ENCODE measurements at places on chromosomes 16 and 17.
A peak's percentile ranks its signal among the peaks of the same experiment; 100 is the strongest.

DNA sequence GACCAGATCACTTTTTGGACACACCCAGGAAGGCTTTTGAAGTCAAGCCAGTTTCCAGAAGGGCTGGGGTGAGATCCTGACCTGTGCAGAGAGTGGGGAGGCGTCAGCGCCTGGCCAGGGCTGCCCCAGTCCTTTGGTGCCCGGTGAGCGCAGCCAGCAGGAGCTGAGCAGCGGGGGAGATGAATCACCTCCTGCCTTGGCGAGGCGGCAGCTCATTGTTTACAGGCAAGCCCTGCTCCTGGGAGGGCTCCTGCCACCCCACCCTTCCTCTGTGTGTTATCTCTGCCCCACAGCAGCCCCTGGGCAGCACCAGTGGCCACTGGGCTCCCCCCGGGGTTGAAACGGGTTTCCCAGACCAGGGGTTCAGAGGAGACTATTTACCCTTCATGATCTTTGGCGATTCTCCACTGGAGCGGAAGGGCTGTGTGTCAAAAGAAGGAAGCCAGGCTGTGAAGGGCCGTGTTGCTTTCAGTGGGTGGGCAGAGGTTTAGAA is 14.1 kb upstream of the ITGB4 start:
- peaks cover 27% of the 10 kb centered on the region for H3K36me3 ChIP-seq
- H3K4me3 ChIP-seq, result no peak overlapping the region
- DNase-seq, result no peak
- no peaks in the 10 kb centered on the region for H3K27me3 ChIP-seq
- peak overlapping the region; percentile 71 for H3K27ac ChIP-seq

GRCh38 chr16:51151961-51152663 is 1.0 kb upstream of the SALL1 start:
- H3K36me3 ChIP-seq, result no peaks in the 10 kb centered on the region
- H3K4me3 ChIP-seq, result no peak overlapping the region
- peaks cover 66% of the 10 kb centered on the region for H3K27me3 ChIP-seq
- no peak for DNase-seq

- H3K27ac ChIP-seq, result no peak overlapping the region
- peaks cover 6% of the 10 kb centered on the region for H3K36me3 ChIP-seq
- DNase-seq, result no peak
- H3K27me3 ChIP-seq, result peaks cover 40% of the 10 kb centered on the region
- peak overlapping the region; percentile 74 for H3K4me3 ChIP-seq
Measured at GRCh38 chr17:81345228-81346089, 49.8 kb upstream of the BAHCC1 start.

DNA sequence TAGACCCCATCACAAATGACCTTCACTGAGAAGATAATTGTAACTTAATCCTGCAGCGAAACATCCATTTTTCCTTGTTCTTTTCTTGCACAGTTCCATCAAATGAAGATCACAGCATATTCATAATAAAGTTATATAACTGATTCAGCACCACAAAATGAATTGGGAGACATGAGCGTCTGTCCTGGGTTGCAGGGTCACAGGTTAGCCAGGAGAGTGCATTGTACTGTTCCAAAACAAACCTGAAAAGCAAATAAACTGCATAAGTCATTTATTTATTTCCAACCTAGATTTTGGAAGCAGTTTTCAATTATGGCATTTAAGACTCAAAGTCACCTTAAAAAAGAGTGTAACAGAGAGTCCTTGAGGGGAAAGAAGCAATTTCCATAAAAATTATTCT is 18.6 kb upstream of the INTS2 start:
- H3K4me1 ChIP-seq, result no peaks in the 10 kb centered on the region
- no peaks in the 10 kb centered on the region for H3K27me3 ChIP-seq
- H3K36me3 ChIP-seq, result peaks cover 42% of the 10 kb centered on the region
- no peak overlapping the region for H3K4me3 ChIP-seq
- no peak for DNase-seq

- H3K4me3 ChIP-seq, result peak overlapping the region; percentile 65
- peaks cover 8% of the 10 kb centered on the region for H3K4me1 ChIP-seq
- peaks cover 10% of the 10 kb centered on the region for H3K27me3 ChIP-seq
- peak; percentile 55 for DNase-seq
Measured at GRCh38 chr17:32319548-32319905, 22.4 kb downstream of the C17orf75 start.

DNA sequence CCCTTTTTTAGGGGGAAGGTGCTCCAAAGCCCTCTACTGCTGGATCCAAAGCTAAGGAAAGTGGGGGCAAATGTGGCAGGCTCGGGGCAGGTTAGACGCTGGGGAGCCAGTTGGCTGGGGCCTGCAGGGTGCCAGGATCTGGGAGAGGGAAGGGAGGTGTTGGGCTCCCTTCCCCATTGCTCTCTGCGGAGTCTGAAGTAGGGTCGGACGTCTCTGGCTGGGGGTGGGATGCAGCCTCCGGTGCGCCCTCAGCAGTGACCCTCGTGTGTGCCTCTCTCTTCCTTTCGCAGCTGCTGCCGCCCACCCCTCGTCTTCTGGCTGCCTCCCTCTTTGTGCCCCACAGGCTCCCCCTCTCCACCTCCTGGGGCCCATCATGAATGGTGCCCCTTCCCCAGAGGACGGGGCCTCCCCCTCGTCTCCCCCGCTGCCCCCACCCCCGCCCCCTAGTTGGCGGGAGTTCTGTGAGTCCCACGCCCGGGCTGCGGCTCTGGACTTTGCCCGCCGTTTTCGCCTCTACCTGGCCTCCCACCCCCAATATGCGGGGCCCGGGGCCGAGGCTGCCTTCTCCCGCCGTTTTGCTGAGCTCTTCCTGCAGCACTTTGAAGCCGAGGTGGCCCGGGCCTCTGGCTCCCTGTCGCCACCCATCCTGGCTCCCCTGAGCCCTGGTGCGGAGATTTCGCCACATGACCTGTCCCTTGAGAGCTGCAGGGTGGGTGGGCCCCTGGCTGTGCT is 2.2 kb downstream of the SH2B1 start:
- H3K4me3 ChIP-seq, result no peak overlapping the region
- DNase-seq, result no peak
- H3K36me3 ChIP-seq, result peaks cover 42% of the 10 kb centered on the region
- H3K27me3 ChIP-seq, result no peaks in the 10 kb centered on the region

GRCh38 chr16:81745704-81746558 is 33.2 kb upstream of the PLCG2 start:
- H3K4me1 ChIP-seq, result peaks cover 10% of the 10 kb centered on the region
- H3K36me3 ChIP-seq, result no peaks in the 10 kb centered on the region
- H3K27me3 ChIP-seq, result no peaks in the 10 kb centered on the region
- peak; percentile 55 for DNase-seq
- H3K27ac ChIP-seq, result peak overlapping the region; percentile 78

GRCh38 chr16:30066761-30067583 is 1.4 kb downstream of the ALDOA start:
- H3K27ac ChIP-seq, result peak overlapping the region; percentile 98
- no peaks in the 10 kb centered on the region for H3K27me3 ChIP-seq
- H3K4me3 ChIP-seq, result peak overlapping the region; percentile 96
- peaks cover 39% of the 10 kb centered on the region for H3K4me1 ChIP-seq
- peaks cover 64% of the 10 kb centered on the region for H3K36me3 ChIP-seq
- DNase-seq, result no peak

- peaks cover 9% of the 10 kb centered on the region for H3K27me3 ChIP-seq
- no peak for DNase-seq
Measured at GRCh38 chr16:19437280-19437679, 19.6 kb downstream of the TMC5 start.

DNA sequence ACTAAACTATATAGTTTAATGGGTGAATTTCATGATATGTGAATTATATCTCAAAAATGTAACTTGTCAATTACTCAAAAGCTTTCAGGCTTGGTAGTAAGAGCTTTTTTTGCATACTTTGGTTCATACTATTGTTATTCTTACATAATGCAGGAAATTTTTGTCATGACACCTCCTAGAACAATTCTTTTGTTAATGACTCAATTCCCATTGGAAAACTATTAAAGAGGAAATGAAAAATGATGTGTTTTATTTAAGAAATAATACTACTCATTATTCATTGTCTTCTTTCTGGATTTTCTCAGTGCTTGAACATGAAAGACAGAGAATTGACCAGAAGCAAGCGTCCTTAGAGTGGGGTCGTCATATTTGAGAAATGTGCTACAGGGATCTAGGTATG is 196.4 kb upstream of the KCNJ16 start:
- no peaks in the 10 kb centered on the region for H3K4me1 ChIP-seq
- no peak overlapping the region for H3K4me3 ChIP-seq
- no peak overlapping the region for H3K27ac ChIP-seq
- no peak for DNase-seq
- no peaks in the 10 kb centered on the region for H3K36me3 ChIP-seq

DNA sequence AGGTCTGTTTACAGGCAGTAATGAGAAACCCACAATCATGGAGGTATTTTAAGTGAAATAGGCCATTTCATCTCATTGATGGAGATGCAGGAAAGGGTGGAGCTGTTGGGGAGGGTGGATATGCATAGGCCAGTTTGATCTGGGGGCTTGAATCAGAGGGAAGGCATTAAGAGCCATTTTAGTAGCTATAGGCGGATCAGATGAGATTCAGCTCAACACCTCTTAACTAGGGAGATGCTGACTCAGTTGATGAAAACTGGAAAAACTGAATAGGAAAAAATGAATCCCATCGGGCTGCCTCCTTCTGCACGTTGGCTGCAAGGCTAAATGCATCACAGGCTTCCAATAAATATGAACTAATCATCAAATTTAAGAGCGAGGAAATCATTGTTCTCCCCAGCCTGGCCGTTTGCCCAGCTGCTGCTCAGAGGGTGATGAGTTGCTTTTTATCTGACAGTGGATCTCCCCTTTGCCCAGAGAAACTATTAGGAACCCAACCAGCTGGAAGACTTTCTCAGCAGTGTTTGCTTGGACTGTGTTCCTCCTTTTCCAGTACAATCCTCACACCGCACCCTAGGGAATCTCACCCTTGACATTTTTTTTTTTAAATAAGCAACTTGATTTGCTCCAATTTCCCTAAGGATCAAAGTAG is 149.6 kb downstream of the SOX9 start:
- no peaks in the 10 kb centered on the region for H3K36me3 ChIP-seq
- H3K4me3 ChIP-seq, result no peak overlapping the region
- no peaks in the 10 kb centered on the region for H3K27me3 ChIP-seq
- no peaks in the 10 kb centered on the region for H3K4me1 ChIP-seq
- DNase-seq, result no peak

- H3K36me3 ChIP-seq, result no peaks in the 10 kb centered on the region
- no peak for DNase-seq
- peaks cover 24% of the 10 kb centered on the region for H3K27me3 ChIP-seq
- no peak overlapping the region for H3K4me3 ChIP-seq
- H3K27ac ChIP-seq, result no peak overlapping the region
Measured at GRCh38 chr16:54493061-54493460, 206.5 kb upstream of the IRX3 start.

DNA sequence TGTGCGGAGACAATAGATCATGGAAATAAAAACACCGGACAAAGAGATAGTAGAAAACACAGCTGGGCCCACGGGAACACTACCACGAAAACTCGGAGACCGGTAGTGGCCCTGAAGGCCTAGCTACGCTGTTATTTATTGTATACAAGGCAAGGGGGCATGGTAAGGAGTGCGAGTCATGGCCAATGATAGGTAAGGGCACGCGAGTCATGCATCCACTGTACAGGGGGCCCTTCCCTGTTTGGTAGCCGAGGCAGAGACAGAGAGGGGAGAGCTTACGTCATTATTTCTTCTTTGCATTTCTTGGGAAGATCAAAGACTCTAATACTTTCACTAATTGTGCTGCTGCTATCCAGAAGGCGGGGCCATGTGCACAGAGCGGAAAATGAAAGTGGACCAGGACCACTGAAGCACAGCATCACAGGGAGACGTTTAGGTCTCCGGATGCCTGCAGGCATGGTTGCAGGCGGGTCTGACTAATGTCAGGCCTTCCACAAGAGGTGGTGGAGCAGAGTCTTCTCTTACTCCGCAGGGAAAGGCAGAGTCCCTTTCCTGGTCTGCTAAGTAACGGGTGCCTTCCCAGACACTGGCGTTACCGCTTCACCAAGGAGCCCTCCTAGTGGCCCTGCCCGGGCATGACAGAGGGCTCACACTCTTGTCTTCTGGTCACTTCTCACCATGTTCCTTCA is 74.4 kb upstream of the ARL4D start:
- H3K4me3 ChIP-seq, result no peak overlapping the region
- DNase-seq, result no peak
- H3K4me1 ChIP-seq, result no peaks in the 10 kb centered on the region
- no peak overlapping the region for H3K27ac ChIP-seq

DNA sequence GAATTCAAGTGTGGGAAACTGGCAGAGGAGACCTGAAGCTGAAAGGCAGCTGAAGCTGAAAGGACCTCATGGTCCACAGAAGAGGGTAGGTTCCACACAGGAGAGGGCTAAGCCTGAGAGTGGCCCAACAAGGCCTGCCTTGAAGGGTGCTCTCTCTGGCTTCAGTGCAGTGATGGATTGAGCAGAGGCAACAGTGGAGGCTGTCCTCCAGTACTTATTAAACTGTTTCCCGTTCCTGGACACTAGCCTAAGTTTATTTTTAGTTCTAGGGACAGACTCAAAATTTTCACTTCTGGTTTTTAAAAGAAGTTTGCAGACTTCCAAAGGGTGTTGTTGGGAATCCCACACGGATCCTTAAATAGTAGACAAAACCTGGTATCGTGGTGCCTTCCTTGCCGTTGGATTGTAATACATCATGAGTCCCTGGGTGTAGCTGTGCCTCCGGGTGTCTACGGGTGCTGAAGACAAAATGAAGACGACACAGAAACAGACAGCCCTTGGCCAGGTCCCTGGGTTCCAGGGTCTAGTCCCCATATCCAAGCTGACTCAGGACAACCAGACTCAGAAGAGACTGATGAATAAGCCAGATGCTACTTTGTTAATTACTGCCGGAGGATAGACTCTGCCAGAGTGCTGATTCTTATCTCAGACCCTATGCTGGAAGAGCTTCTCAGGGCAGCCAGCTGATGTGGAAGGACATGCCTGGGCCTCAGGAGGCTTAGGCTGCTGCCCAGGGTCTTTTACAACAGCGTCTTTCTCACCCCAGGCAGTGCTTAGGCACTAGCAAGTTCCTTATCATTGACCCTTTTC is 7.1 kb upstream of the CMTM4 start:
- H3K36me3 ChIP-seq, result no peaks in the 10 kb centered on the region
- H3K27me3 ChIP-seq, result peaks cover 9% of the 10 kb centered on the region
- no peak for DNase-seq
- no peaks in the 10 kb centered on the region for H3K4me1 ChIP-seq

GRCh38 chr16:78155791-78156345 is 56.4 kb downstream of the WWOX start:
- H3K4me1 ChIP-seq, result peaks cover 27% of the 10 kb centered on the region
- DNase-seq, result no peak
- no peak overlapping the region for H3K4me3 ChIP-seq
- no peak overlapping the region for H3K27ac ChIP-seq
- H3K27me3 ChIP-seq, result no peaks in the 10 kb centered on the region

GRCh38 chr17:41403404-41404023 is 6.1 kb upstream of the KRT31 start:
- DNase-seq, result no peak
- no peak overlapping the region for H3K4me3 ChIP-seq
- peaks cover 4% of the 10 kb centered on the region for H3K27me3 ChIP-seq
- no peaks in the 10 kb centered on the region for H3K36me3 ChIP-seq
- peaks cover 34% of the 10 kb centered on the region for H3K4me1 ChIP-seq

- no peaks in the 10 kb centered on the region for H3K36me3 ChIP-seq
- no peak for DNase-seq
- H3K27ac ChIP-seq, result no peak overlapping the region
- H3K27me3 ChIP-seq, result peaks cover 61% of the 10 kb centered on the region
Measured at GRCh38 chr17:6492892-6493674, 48.8 kb downstream of the PIMREG start.

GRCh38 chr17:1580979-1581676 is 18.5 kb upstream of the PITPNA start:
- H3K27me3 ChIP-seq, result no peaks in the 10 kb centered on the region
- no peak overlapping the region for H3K27ac ChIP-seq
- no peaks in the 10 kb centered on the region for H3K4me1 ChIP-seq
- peaks cover 8% of the 10 kb centered on the region for H3K36me3 ChIP-seq

GRCh38 chr17:28744104-28744971 is 527 bp downstream of the TRAF4 start:
- H3K36me3 ChIP-seq, result peaks cover 15% of the 10 kb centered on the region
- DNase-seq, result no peak
- peak overlapping the region; percentile 80 for H3K4me3 ChIP-seq
- peak overlapping the region; percentile 86 for H3K27ac ChIP-seq

Measured in central memory CD8-positive, alpha-beta T cell (primary cell).